ENCODE measurements at places on chromosomes 6 and 20.

DNA sequence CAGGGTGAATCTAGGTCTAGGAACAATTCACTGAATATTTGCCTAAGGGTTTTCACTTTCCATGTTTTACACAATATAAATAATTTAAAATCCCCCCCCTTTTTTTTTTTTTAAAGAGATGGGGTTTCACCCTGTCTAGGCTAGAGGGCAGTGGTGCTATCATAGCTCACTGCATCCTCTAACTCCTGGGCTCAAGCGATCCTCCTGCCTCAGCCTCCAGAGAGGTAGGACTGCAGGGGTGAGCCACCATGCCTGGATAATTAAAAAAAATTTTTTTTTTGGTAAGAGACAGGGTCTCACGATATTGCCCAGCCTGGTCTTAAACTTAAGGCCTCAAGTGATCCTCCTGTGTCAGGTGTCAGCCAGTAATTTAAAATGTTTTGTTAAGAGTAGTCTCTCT is 17.8 kb downstream of the QKI start:
- no peak for DNase-seq

GRCh38 chr6:16546861-16547260 is 214.4 kb downstream of the ATXN1 start:
- DNase-seq: no peak

DNA sequence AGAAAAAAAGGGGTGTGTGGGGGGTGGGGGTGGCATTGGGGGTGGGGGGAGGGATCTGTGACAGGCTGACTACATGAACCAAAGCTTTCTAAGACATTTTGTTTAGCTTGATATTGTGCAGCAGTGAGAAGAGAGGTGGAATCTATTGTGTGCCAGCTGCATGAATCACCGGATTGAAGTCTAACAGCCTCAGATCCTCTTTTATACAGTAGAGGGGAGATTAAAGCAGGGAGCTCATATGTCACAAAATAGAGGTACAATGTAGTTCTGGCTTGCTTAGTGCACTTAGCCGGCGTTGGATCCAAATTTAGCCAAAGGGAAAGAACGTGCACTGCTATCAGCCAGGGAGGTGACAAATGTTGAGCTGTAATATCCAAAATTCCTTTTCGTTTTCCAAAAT is 404.2 kb upstream of the CITED2 start:
- no peak for DNase-seq

- DNase-seq: no peak
Observed at GRCh38 chr20:39549733-39550132, 587.6 kb downstream of the DHX35 start.

GRCh38 chr6:157267654-157268053 is 55.7 kb downstream of the TMEM242 start:
- no peak for DNase-seq

DNA sequence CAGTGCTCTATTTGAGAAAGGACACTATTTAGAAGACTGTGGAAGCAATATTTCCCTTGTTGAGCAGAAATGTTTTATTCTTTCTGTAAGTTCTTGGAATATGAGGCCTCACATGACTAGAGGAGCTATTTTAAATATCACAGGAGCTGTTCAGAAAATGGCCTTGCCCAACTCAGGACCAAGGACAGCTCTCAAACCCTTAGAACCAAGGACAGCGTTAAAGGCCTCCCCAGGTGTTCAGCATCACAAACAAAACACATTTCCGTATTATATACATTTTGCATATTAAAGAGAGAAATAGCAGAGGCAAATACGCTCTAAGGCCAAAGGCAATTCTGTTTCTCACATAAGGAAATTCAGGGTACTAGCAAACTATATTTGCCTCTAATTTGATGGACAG is 631.4 kb downstream of the CDH26 start:
- DNase-seq: no peak

DNA sequence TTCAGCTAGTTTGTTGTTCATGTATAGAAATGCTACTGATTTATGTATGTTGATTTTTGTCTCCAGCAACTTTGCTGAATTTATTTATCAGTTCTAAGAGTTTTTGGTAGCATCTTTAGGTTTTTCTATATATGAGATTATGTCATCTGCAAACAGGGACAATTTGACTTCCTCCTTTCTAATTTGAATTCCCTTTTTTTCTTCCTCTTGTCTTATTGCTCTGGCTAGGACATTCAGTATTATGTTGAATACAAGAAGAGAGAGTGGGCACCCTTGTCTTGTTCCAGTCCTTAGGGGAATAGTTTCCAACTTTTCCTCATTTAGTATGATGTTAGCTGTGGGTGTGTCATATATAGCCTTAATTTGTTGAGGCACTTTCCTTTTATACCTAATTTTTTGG is 58.2 kb downstream of the CDH26 start:
- DNase-seq: no peak

- no peak for DNase-seq
Observed at GRCh38 chr20:24492031-24492607, 22.7 kb downstream of the SYNDIG1 start.

Data from GM13976 (cell line).